ENCODE measurements at places on chromosomes 16 and 17.
A peak's percentile ranks its signal among the peaks of the same experiment; 100 is the strongest.

DNA sequence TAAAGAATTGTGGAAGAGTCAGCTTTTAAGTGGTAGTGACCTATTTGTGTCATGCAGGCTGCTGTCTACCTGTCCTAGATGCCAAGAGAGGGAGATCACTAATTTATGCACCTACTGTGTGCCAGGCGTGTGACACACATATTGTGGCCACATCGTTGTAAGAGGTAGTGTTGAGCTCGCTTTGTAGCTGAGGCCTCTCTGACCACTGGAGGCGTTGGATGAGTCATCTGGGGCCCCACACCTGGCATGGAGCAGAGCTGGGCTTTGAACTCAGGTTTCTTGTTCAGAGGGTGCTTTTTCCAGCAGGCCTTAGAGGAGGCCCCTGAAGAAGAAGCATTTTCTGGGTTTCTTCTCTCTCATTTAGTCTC, 52.3 kb upstream of the LGALS9 start:
- no peak for DNase-seq

DNA sequence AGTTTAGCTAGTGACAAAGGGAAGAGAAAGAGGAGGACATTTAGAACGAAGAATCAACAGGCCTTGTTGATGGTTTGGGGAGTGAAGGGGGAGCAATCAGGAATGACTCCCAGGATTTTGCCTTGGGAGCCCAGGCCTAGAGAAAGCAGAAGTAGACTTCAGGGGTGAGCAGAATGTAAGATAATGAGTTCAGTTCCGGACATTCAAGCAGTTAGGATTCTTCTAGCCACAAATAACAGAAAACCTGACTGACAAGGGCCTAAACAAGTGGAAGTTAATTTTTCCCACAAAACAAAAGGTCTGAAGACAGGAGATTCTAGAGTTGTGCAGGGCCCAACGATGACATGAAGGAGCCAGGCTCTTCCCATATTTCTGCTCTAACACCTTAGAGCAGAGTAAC, 45.9 kb downstream of the SKAP1 start:
- DNase-seq = no peak

GRCh38 chr17:40251576-40251975, 32.5 kb downstream of the WIPF2 start:
- DNase-seq = no peak

DNA sequence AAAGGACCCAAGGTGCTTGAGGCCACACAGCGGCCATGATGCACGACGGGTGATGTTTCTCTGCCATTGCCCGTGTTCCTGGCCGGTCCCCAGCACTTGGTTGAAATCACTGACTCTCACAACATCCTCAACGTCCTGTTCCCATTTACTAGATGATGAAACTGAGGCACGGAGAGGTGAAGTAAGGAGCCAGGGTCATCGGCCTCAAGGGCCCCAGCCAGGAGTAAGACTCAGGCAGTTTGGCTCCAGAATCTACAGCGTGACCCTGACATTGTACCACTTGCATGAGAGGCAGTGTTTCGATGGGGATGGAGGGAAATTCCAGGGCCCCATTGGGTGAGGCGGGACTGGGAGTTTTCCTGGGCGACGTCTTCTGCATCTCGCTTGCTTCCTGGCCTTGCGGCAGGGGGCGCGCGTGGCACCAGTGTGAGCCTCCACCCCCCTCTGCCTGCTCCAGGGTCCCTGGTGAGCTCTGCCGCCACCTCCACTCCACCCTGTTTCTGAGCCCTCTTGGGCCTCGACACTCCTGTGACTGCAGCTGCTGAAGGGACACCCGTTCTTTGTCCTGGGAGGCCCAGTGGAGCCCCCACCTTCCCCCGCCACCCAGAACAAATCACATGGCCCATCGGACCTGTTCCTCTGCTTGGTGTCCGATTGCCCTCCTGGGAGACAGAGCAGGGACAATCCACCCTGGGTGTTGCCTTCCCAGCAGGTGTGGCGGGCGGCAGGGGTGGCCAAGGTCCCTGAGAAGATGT, 133.0 kb upstream of the GSE1 start:
- DNase-seq = no peak

DNA sequence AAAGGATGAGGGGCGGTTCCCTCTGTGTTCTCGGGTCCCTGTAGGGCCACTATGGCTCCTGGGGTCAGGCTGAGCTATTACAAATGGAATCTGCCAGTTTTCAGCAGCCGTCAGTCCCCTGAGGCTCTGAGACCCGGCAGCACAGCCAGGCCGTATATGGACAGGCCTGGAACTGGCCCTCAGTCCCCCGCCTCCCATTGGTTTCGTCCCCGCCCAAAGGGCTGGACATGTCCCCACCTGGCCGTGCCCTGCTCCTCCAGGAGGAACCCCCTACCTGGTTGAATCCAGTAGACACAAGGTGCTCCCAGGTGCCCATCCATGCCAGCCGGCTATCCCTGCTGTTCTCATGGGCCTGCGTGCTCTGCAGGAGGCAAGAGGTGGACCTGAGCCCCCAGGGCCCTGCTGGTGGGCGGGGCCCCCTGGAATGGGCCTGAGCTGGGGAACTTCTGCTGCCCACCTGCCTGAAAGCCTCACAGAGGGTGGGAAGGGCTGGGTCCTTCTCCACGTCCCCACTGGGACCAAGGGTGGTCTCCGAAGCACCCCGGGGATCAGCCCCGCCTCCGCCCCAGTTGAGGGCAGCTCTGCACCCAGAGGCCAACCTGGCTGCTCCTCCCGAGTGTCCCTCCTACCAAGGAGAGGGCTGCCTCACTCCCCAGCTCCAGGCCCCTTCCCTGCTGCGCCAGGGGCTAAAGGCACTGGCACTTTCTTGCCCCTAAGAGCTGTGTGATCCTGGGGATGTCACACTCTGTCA, 16.8 kb downstream of the VASN start:
- DNase-seq = peak; percentile 51

GRCh38 chr16:29910819-29911675, 10.8 kb downstream of the ASPHD1 start:
- DNase-seq = peak; percentile 45

GRCh38 chr17:16880121-16880842, 91.6 kb downstream of the TNFRSF13B start:
- no peak for DNase-seq

- peak; percentile 89 for DNase-seq
Measured at GRCh38 chr17:40443196-40443987, at the start of gene IGFBP4. TSS of gene IGFBP4 (plus strand) at chr17:40443450. CDS start at chr17:40443736, 286 bp downstream.

DNA sequence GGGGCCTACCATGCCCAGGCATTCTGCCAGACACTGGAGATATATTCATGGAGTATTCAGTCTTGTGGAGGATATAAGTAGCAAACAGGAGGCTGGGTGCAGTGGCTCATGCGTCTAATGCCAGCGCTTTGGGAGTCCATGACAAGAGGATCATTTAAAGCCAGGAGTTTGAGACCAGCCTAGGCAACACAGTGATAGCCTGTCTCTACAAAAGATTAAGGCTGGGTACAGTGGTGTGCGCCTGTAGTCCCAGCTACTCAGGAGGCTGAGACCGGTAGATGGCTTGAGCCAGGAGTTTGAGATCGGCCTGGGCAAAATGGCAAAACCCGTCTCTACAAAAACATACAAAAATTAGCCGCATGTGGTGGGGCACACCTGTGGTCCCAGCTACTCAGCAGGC, 37.7 kb upstream of the CDH3 start:
- no peak for DNase-seq

DNA sequence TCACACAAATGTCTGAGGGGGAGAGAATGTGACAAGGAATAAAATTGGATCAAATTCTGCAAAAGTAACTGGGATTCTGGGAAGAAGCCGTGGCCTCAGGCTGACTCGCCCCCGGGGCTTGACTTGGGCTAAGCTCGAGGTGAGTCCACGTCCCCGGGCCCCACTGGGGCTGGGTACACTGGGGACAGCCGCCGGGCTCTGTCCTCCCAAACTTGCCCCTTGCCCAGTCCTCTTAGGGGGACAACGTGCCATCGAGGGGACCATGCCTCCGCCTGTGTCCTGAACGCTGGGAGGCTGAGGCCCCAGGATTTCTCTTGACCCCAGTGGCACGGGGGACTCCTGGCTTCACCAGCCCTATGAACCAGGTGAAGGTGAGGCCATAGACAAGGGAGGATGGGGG, 21.1 kb downstream of the DOC2B start:
- no peak for DNase-seq

DNA sequence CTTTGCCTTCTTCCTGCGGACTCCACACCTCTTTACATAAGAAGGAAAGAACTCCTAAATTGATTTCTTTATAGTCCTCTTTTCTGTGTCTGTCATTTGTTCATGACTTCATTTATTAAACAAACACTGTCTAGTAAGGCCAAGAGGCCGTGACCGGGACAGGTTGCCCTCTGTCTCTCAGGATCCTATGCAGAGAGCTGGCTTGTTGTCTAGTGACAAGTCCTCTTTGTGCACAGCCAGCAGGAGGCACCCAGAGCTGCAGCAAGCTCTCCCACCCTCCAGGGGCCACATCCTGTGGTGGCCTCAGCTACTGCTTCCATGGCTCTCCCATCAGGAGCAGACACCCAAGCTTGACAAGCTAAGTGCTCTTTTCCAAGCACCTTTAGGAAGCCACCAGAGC, 50.6 kb downstream of the PLD6 start:
- no peak for DNase-seq

DNA sequence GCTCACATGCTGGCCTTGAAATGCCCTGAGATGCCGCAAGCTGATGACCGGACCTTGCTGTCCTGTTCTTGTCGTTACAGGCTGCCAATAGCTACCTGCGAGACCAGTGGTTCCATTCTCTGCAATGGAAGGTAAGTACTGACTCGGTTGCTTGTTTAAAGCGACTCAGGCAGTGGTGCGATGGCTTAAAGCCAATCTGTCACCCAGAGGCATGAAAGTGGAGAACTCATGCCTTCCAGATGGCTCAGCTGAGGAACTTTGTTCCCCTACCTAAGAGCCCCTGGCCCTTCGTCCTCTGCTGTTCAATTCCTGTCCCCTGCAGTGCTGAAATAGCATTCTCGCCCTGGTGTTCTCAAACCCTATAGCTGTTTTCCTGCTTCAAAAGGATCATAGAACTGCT, 158.3 kb upstream of the PLCG2 start:
- no peak for DNase-seq

DNA sequence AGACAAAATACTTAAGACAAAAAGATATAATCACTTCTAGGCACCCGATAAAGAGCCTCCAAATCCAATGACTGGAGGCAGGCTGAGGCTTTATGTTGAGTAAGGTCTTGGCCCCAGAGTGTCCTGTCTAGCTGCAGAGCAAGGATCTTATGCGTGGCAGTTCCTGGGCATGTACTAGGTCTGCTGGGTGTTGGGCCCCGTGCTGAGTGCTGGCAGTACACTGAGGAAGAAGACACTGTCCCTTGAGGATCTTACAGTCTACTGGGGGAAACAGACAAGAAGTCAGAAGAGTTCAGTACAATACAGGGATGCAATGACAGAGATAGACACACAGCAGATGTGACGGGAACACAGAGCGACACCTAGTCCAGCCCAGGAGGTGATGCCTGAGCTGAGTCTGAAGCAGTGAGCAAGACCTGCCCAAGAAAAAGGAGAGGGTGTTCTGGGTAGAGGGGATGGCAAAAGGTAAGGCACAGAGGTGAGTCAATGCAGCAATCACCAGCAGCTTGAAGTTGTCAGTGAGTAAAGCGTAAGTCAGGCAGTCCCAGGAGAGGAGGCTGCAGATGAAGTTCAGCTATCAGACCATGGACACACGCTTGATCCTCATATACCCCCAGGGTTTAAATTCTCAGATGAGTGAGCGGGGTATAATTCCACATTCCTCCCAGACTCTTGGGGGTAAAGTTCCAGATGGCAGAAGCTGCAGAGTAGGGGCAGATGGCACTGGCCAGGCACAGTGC, 18.1 kb downstream of the MAP3K14 start:
- no peak for DNase-seq

- no peak for DNase-seq
Measured at GRCh38 chr16:79372503-79373184, 227.9 kb downstream of the MAF start.

DNA sequence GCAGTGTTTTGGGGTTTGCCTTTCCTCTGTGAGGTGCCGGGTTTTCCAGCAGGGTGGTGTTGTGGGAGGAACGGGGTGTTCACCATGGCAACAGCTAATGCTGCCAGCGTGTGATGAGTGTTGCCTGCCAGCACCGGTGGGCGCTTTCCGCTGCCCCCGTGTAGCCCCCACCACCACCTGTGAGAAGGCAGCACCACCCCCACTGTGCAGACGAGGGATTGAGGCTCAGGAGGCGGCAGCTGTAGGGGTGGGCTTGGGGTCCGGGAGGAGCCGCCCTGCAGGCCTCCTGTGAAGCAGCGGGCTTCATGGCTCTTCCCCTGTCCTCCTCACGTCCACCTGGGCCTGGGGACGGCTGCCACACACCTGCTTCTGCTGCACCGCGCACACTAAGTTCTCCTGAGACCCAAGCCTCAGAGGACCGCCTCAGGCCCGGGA, 5.2 kb downstream of the RAB40C start:
- DNase-seq = no peak

DNA sequence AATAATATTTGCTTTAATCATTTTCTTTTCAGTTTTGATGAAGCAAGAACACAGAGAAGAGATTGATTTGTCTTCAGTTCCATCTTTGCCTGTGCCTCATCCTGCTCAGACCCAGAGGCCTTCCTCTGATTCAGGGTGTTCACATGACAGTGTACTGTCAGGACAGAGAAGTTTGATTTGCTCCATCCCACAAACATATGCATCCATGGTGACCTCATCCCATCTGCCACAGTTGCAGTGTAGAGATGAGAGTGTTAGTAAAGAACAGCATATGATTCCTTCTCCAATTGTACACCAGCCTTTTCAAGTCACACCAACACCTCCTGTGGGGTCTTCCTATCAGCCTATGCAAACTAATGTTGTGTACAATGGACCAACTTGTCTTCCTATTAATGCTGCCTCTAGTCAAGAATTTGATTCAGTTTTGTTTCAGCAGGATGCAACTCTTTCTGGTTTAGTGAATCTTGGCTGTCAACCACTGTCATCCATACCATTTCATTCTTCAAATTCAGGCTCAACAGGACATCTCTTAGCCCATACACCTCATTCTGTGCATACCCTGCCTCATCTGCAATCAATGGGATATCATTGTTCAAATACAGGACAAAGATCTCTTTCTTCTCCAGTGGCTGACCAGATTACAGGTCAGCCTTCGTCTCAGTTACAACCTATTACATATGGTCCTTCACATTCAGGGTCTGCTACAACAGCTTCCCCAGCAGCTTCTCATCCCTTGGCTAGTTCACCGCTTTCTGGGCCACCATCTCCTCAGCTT, 45.0 kb downstream of the ESRP2 start:
- DNase-seq = no peak

GRCh38 chr16:26457095-26457494, 609.6 kb upstream of the C16orf82 start:
- no peak for DNase-seq

GRCh38 chr16:11291091-11291703, 10.1 kb upstream of the PRM1 start:
- no peak for DNase-seq
